Posterior vena cava (tissue), 2 donors: ENCODE measurements at places on chromosomes 16 and 17. TPM values are rescaled to one million over a fixed set of nuclear protein-coding genes. Genes with fewer than 3 reads are reported as not detected.

- no peak for DNase-seq
Observed at GRCh38 chr17:72378414-72379390, 257.9 kb downstream of the SOX9 start.

- no peak for DNase-seq
Observed at GRCh38 chr17:82623707-82624106, 24.5 kb downstream of the WDR45B start.

INPP5K gene
- total RNA-seq, result 25.2 TPM

FAM117A gene
- 11.1 TPM for total RNA-seq

DNA sequence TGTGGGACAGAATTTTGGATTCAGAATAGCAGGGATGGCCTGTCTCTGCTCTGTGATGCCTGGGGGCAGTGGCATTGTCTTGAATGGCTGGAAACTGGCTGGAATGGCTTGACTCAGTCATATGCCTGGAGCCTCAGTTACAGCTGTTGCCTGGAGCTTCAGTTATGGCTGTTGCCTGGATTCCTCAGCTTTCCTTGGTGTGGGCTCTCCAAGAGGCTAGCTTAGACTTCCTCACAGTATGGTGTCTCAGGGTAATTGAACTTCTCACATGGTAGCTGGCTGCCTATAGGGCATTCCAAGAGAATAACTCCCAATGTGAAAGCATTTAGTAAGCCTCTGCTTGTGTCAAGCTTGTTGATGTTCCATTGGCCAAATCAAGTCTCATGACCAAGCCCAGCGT is 21.1 kb downstream of the KRT23 start:
- DNase-seq, result no peak

GRCh38 chr17:17774009-17774881 is 62.5 kb downstream of the SREBF1 start:
- no peak for DNase-seq

LPO gene
- total RNA-seq, result not detected

HCRT gene
- total RNA-seq, result not detected

- DNase-seq, result no peak
Observed at GRCh38 chr16:19520861-19521331, 1.0 kb downstream of the GDE1 start.

TBC1D3E gene
- total RNA-seq, result not detected

- no peak for DNase-seq
Observed at GRCh38 chr17:2978991-2979390, 84.4 kb downstream of the OR1D5 start.

TBC1D3H gene
- not detected for total RNA-seq

DNA sequence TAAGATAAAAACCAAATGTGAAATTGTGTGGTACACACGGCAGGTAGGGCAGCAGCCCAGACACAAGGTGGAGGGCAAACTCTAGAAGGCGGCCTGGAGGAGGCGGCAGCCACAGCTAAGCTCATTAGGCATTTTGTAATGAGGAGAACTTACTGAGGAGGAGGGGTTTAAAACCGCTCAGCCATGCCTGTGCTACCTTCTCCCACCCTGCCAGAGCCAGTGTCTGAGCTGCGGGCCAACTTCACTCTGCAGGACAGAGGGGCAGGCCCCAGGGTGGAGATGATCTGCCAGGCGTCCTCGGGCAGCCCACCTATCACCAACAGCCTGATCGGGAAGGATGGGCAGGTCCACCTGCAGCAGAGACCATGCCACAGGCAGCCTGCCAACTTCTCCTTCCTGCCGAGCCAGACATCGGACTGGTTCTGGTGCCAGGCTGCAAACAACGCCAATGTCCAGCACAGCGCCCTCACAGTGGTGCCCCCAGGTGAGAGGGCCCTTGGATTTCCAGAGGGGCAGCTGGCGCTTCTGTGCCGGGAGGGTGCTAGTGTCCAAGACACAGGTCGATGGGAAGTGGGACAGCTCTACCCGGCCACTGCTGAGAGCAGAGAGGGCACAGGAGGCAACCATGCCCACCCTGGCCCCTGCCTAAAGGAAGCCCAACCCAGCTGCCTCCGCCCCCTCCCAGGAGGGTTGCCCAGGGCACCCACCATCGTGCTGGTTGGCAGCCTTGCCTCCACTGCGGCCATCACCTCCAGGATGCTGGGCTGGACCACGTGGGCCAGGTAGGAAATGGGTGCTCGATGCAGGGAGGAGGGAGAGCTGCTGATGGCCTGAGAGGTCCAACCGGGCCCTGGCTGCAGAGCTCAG is 4.3 kb upstream of the SYNGR2 start:
- no peak for DNase-seq

VASN gene
- 89.3 TPM for total RNA-seq

SP6 gene
- 0.19 TPM for total RNA-seq

- DNase-seq, result no peak
Observed at GRCh38 chr16:68751160-68751559, 14.1 kb downstream of the CDH1 start.

GRCh38 chr17:72270273-72270924 is 149.6 kb downstream of the SOX9 start:
- peak; percentile 93 for DNase-seq

DNA sequence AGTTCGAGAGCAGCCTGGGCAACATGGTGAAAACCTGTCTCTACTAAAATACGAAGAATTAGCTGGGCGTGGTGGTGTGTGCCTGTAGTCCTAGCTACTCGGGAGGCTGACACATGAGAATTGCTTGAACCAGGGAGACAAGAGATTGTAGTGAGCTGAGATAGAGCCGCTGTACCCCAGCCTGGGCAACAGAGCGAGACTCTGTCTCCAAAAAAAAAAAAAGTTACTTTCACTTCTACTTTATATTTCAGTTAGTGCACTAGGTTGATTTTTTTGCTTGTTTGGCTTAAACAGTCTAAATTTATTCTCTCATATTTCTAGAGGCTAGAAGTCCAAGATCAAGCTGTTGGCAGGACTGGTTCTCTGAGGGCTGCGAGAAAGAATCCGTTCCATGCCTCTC is 13.4 kb downstream of the CCDC102A start:
- no peak for DNase-seq

GRCh38 chr16:9249534-9249933 is 158.1 kb downstream of the HAPSTR1 start:
- no peak for DNase-seq

GRCh38 chr17:19897090-19897837 is 29.5 kb upstream of the ULK2 start:
- no peak for DNase-seq

DNA sequence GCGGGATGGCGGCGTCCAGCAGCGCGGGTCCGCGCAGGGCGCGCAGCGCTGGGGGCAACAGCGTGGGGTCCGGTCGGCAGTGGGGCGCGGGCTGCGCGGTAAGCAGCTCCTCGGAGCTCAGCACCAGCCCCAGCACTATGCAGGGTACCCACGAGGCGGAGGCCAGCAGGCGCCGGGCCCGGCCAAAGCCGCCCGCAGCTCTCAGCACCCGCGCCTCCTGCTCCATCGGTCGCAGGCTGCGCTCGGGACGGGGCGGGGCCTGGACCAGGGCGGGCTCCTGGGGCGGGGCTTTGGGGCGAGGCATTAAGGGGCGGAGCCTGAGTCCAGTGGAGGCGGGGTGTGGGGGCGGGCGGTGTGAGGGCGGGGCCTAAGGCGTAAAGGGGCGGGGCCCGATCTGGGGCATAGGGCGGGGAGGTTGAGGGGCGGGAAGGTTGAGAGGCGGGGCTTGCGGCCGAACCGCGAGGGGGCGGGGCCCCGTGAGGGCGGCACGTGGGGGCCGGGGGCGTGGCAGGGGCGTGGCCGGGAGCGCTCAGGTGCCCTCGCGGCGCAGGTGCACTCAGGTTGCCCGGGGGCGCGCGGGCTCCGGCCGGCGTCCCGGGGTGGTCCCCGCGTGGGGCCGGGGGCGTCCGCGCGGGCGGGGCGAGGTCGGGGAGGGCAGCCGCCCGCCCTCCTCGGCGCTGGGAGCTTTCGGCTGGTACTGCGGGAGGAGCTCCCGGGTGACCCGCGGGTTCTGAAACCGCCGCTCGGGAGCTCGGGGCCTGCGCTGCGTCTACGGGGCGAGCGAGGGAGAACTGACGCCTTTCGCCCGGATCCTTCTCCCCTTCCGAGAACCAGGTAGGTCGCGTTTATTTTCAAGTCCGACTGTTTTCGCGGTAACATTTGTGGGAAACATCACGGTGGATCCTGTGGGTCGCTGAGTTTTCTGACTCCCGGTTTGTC is 1.4 kb upstream of the SLC22A31 start:
- DNase-seq, result peak; percentile 94

GRCh38 chr16:87948119-87948545 is 3.1 kb upstream of the BANP start:
- peak; percentile 47 for DNase-seq

DNA sequence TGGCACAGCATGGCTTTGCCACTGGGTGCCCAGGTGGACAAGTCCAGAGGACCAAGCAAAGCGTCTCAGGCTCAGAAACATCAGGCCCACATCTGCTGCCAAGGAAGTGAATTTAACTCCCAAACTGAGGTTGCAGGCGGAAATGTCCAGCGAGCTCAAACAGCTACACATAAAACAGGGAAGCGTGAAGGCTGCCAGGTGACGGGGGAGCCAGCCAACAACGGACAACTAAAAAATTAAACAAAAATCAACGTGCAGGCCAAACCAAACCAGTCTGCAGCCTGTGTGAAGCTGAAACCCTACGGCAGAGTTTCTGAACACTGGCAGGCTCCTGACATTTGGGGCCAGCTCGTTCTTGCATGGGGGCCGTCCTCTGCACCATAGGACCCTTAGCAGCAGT is 2.5 kb downstream of the TK1 start:
- no peak for DNase-seq

GAS2L2 gene
- total RNA-seq, result not detected

CLEC16A gene
- total RNA-seq, result 19.4 TPM

SLFN14 gene
- total RNA-seq, result not detected

DNA sequence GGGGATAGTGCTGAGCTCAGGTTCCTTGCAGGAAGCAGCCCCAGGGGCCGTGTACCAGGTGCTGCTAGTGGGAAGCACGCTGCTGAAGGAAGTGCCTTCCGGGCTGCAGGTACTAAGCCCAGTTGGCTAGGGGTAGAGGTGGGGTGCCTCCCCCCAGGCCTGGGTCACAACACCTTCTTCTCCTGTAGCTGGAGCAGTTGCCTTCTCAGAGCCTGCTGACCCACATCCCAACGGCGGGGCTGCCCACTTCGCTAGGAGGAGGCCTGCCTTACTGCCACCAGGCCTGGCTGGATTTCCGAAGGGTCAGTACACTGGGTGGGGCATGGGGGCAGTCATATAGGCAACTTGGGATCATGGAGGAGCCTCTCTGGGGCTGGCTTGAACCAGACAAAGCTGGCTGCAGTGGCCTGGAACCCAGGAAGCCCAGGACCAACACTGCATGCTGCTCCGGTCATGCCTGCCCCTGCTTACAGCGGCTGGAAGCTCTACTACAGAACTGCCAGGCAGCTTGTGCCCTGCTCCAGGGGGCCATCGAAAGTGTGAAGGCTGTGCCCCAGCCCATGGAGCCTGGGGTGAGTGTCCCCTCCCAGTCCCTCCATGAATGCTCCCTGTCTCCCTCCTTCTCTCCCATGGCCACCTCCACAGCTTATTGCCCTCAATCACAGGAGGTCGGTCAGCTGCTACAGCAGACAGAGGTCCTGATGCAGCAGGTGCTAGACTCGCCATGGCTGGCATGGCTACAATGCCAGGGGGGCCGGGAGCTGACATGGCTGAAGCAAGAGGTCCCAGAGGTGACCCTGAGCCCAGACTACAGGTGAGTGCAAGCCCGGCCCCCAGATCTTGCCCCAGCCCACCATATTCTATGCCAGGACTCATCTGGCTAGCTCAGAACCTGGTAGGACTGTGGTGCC is 2.5 kb downstream of the PLEKHG4 start:
- no peak for DNase-seq

DNA sequence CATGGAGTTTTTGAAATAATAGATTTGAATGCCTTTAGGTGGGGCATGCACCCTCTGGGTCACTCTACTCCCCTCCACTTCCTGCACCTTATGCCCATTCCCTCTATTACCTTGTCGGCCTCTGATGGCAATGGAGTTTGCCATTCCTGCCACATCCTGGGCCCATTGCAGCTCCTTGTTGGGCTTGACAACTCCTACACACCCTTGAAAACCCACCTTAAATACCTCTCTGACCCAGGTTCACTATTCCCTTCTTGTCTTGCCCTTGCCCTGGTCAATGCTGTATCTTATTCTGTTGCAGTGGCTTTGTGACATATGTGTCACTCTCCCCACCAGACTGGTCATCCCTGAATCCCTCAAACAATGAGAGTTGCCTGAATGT is 2.4 kb downstream of the CCR7 start:
- DNase-seq, result no peak
